ENCODE measurements at places on chromosomes 3 and 15.

DNA sequence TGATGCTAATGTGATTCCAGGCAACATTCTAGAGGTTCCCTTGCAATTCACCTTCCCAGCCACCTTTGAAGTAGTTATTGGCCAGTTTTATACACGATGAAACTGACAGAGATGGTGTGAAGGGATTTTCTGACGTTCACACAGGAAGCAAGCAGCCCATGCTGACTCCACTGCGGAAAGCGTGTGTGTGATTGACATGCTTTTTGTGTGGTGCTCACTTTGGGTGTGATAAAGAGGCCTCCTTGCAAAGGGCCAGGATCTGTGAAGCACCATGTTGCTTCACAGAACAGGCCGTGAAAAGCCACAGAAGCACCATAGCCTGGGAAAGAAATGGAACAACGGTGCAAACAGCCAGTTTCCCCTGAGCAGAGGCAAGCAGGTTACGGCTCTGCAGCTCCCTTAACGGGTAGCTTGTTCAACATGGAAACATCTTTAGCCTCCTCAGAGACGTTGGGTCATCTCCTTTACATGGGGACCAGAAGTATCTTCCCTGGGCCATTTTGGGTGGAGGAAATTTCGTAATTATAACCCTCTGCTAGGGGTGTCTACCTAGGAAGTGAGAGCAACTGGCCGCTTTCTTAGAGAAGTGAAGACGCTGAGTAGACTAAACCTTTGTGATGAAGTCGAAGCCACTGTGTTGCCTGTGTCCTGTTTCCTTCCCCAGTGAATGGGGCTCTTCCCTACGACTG lies 108.5 kb downstream of the APBA2 start:
- peak; percentile 37 for DNase-seq

GRCh38 chr3:185197068-185197467 lies 44.2 kb upstream of the C3orf70 start:
- no peak for DNase-seq

GRCh38 chr3:24686808-24687207 lies 192.2 kb upstream of the THRB start:
- peak; percentile 4 for DNase-seq

DNA sequence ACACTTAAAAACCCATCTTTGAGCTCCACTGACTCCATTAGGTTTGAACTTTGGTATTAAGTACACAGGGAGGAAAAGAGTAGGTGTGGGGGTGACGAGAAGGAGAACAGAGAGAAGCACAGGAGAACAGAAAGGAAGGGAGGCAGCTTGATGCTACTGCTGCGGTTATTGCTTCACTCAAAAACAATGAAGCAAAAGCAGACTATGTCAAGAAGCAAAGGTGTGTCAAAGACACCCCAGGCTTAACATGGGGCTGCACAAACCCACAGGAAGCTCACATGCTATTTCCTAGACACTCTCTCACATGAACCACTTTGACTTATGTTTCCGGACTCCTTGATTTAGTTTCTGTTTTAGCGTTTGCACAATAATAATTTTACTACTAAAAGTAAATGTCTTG lies 961.0 kb upstream of the CFAP20DC start:
- DNase-seq, result peak; percentile 40

- DNase-seq, result no peak
Measured at GRCh38 chr3:169256796-169257522, 406.6 kb downstream of the MECOM start.

DNA sequence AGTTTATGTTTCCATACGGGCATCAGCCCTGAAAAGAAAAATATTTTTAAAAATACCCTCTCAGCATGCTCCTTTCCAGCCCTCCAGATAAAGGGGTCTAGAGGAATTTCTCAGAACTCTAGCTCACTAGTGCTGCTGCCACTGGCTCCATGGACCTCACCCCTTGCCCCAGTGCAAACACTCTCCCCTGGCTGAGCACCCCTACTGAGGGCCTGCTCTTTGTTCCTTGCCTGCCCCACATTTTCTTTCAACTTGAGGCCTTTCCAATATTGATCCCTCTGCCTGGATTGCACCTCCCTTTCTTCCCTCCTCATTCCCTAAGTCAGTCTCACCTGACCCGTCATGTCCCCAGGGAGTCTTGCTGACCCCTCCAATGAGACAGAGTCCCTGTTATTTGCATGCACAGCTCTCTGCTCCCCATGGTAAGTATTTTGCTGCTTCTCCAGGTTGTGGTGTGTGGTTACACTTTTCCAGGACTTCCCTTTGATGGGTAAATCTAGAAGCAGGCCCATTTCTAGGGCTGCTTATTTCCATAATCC lies 196.5 kb downstream of the EPHB1 start:
- no peak for DNase-seq
